Effector memory CD4-positive, alpha-beta T cell (primary cell): ENCODE measurements at places on chromosomes 5 and 9.

DNA sequence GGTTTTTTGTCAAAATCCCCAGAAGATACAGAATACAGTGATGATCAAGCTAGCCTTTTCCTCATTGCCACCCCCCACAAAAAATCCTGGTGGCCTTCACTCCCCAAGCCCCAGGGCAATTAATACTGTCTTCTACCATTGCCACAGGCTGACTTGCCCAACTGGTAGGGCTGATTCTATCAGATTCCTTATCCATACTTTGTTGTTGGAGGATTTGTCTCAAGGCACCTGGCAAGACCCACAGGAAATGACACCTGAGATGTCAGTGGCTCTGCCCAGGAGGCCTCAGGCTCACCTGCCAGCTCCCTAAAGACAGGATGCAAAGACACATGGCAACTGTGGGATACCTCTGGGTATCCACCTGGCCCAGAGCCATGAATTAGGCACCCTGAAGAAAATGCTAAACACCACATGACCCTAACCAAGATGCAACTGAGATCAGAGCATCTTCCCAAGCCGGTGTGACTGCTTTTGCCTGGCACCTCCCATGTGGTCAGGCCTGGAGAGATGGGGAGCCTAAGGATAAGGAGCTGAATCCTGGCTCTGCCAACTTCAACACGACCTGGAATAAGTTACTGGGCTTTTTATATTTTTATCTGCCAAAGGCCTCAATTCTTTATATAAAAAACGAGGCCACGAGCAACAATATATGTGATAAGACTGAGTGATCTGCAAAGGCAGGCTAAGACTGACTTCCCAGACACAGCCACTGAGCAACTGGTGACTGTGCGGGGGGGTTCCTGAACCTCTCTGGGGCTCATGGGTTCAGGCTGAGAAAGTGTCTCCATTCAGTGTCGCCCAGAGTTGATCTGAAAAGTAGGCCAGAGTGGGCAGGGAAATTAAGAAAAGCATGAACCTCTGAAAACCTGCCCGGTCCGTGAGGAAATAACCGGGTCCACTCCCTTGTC lies 944 bp downstream of the ATOX1 start:
- peak; percentile 25 for DNase-seq

- no peak for DNase-seq
Measured at GRCh38 chr9:98142182-98142907, 23.3 kb upstream of the TRIM14 start.

DNA sequence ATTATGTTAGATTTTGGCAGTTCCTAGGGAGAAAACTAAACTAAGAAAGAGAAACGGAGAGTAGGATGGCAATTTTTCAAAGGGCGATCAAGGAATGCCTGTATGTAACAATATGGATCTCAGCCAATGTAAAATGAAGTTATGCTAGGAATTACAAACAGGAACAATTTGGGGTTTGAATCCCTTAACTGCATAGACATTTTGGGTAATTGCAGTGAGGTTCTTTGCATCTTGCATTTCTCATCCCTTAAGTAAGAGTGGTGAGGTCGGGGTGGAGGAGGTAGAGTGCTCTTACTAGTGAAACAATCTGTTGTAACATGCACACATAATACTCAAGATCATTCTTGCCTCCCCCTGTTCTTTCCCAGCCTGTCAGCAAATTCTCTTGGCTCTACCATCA lies 137.6 kb downstream of the NPR3 start:
- DNase-seq = no peak

- DNase-seq = no peak
Measured at GRCh38 chr5:91983869-91984268, 600.8 kb upstream of the ARRDC3 start.

GRCh38 chr9:35659340-35659739 lies 1.2 kb downstream of the CCDC107 start:
- DNase-seq = no peak

- no peak for DNase-seq
Measured at GRCh38 chr5:148091991-148092964, 28.5 kb downstream of the SPINK5 start.

GRCh38 chr9:110050925-110051355 lies 157.0 kb downstream of the C9orf152 start:
- no peak for DNase-seq

DNA sequence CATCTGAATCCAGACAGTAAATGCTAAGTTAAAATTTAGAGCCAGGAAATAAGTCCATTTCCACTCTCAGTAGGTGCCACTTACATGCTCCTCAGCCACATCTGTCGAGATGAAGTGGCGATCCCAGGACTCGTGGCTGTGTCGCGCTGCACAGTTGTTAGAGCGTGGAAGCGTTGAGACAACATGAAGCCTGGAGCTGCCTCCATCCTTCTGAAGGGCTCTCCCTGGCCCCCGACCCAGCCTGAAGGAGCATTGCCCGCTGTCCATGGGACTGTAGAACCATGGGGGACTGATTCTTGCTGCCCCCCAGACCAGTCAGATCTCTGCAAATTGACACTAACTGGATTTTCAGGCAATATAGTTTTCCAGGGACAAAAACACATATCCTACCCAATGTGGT lies 58.9 kb downstream of the IRX1 start:
- no peak for DNase-seq

GRCh38 chr9:92706218-92706940 lies 36.4 kb upstream of the IPPK start:
- no peak for DNase-seq

DNA sequence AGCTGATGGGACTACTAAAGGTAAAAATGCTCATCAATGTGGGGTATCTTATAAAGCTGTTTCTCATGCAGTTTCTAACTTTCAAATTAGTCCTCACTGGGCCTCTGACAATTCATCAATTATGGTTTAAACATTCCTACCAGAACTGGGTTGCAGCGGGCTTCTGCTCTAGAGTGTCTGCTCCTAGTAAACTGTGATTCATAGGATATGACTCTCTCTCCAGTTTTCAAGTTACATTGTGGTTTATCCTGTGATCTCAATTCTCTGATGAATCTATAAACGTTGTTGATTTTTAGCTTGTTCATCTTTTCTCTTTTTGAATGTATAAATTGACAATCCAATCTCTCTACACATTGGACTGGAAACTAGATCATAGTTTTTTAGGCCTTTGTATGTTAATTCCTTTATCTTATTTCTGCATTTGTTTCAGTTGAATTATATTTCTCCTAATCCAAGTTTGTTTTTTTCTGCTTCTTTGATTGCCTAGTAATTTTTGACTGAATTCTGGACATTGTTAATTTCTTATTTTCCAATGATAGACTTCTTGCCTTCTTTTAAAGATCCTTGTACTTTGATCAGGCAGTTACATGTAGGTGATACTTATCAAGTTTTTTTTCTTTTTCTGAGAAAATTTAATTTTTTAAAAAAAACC lies 822.6 kb downstream of the TLE1 start:
- DNase-seq = no peak

- DNase-seq = no peak
Measured at GRCh38 chr9:32394381-32395049, 10.1 kb downstream of the ACO1 start.

GRCh38 chr5:142789206-142789605 lies 19.0 kb downstream of the ARHGAP26 start:
- DNase-seq = no peak

- no peak for DNase-seq
Measured at GRCh38 chr9:70949239-70949638, 172.2 kb downstream of the TRPM3 start.

GRCh38 chr5:95261437-95262175 lies 23.3 kb downstream of the MCTP1 start:
- DNase-seq = no peak

GRCh38 chr9:131590449-131590848 lies 45.1 kb downstream of the PRRT1B start:
- no peak for DNase-seq

GRCh38 chr5:112857866-112858265 lies 3.2 kb upstream of the SRP19 start:
- no peak for DNase-seq

GRCh38 chr9:110058304-110058953 lies 149.5 kb downstream of the C9orf152 start:
- DNase-seq = peak; percentile 9

GRCh38 chr5:35009019-35009418 lies 38.7 kb downstream of the AGXT2 start:
- no peak for DNase-seq

DNA sequence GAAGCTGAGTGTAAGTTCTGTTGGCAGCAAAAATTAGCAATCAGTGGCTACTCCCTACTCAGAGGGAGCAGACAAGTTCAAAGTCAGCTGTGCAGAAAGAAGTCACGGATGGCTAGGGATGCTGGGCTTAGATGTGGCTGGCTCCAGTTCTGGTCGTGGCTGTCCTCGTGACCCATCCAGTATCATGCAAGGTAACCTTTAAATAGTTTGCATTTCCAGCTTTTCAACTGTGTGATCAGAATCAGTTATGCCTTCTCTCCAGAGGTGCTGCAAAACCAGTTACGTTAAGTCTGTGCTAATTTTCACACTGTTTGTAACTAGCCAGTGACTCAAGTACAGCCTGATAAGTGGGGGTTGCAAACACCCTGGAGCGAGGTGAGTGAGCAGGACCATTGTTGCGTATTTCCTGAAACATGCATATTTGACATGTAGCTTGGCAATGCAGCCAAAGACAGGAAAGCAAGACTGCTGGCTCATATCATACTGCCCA lies 302.4 kb downstream of the ATPSCKMT start:
- DNase-seq = no peak

- no peak for DNase-seq
Measured at GRCh38 chr5:40385544-40385943, 294.2 kb upstream of the PTGER4 start.

DNA sequence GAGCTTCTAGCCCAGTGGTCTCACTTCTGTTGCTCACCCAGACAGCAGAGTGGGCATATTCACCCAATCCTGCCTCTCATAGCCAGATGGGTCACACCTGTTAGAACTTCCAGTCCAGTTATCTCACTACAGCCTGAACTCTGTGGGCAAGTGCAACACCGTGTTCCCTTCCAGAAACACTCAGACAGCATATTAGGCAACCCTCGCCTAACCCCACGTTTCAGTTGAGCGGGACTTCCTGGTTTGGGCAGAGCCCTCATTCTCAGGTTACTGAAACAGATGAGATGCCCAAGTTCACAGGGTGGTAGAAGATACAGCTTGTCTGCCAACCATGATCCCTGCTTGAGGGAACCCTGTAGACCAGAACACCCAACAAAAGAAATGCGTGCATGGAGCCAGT lies 538.2 kb downstream of the CYLC2 start:
- DNase-seq = no peak

GRCh38 chr9:116661037-116661954 lies 25.8 kb upstream of the TRIM32 start:
- no peak for DNase-seq

- DNase-seq = no peak
Measured at GRCh38 chr9:89464300-89464901, 33.5 kb downstream of the SEMA4D start.

- no peak for DNase-seq
Measured at GRCh38 chr9:74284581-74285450, 212.3 kb upstream of the RORB start.

GRCh38 chr5:58477760-58478376 lies 13.4 kb upstream of the GAPT start:
- DNase-seq = no peak

DNA sequence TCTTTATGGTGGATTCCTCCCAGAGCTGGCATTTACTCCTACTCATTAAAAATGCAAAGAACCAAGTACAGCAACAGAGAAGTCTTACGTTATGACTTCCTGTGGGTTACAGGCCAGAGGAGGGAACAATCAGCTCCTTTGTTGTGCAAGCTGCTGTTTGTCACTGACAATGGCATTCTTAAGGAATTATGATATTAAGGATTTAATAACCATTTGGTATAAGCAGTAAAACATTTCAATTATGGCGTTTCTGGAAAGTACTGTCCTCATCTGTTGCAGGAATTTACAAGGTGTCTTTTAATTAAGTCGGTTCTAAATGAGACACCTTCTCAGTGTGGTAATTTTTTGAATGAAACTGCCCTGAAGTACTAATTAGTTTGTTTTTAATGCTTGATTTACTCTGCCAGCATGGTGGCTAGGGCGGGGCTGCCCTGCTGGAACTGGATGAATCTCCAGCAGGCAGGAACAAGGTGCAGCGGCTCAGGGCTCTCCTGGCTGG lies 49.1 kb upstream of the VDAC1 start:
- DNase-seq = no peak

GRCh38 chr9:127897193-127897692 lies 2.2 kb downstream of the ST6GALNAC6 start:
- DNase-seq = no peak

- no peak for DNase-seq
Measured at GRCh38 chr9:126626127-126626925, 12.6 kb downstream of the LMX1B start.

DNA sequence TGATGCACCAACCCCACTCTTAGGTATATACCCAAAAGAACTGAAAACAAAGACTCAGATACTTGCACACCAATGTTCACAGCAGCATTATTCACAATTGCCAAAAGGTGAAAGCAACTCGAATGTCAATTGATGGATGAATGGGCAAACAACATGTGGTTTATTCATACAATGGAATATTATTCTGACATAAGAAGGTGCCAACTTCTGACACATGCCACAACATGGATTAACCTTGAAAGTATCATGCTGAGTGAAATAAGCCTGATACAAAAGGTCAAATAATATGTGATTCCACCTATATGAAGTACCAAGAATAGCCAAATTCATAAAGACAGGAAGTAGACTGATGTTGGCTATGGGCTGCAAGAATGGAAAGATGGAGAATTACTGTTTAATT lies 35.0 kb downstream of the CTNND2 start:
- DNase-seq = no peak

- no peak for DNase-seq
Measured at GRCh38 chr9:116585896-116586295, 101.2 kb upstream of the TRIM32 start.

- no peak for DNase-seq
Measured at GRCh38 chr9:75188756-75189155, 100.4 kb downstream of the OSTF1 start.
